Right renal cortex interstitium (tissue), 3 donors: ENCODE measurements at places on chromosomes 5 and 9.

DNA sequence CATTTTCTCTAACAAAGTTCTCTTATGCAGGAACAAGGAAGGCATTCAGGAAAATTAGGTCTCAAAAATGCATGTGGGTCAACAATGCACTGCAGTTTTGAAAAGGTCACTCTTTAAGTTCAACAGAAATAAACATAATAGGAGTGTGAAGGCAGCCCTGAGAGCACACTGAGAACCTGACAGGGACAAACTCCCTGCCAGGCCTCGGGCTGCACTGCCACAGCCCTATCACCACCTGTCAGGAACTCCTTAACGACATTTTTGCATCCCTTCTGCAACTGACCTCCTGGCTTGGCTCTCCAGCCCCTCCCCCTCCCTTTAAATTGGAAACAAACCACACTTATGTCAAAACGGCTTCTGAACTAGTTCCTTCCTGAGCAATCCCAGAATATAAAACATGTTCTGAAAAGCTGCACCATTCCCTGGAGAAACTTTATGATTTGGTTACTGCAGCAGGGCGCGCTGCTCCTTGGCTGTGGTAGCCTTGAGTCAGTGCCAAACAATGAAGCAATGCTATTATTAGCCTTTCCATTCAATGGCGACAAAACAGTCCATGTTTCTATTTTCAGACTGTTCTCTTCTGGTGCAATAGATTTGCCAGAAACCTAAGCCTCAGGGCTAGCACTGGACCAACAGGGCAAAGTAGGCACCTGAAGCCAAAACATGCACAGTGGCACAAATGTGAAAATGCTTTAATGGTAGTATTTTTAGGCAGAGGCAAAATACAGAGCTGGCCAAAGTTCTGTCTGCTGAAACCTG, 160.1 kb upstream of the ZNF608 start:
- DNase-seq: no peak

- DNase-seq: no peak
These were observed 554 bp downstream of the SDHA start for GRCh38 chr5:218457-219291.

- no peak for DNase-seq
These were observed 54.8 kb upstream of the PCSK1 start for GRCh38 chr5:96487859-96488258.

GRCh38 chr5:148965511-148966265, 97.2 kb downstream of the SH3TC2 start:
- DNase-seq: peak; percentile 25

- DNase-seq: no peak
These were observed 136.9 kb upstream of the RFX3 start for GRCh38 chr9:3662671-3663070.

- no peak for DNase-seq
These were observed 12.6 kb upstream of the PAX5 start for GRCh38 chr9:37046683-37047082.

DNA sequence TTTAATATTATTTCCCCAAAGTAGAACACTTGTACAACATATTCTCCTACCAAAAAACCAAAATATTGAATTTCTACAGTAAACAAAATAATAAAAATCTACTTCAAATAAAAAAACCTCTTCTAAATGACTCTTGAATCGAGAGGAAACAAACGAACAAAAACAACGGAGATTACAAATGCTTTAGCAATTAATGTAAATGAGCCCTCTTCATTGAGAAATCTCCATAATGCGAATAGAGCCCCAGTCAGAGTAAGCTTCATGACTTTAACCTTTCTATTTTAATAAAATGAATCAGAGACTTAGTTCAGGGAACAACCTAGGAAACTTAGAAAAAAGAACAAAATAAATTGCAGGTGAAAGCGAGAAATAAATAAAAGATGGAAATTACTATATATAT, 129.3 kb upstream of the SEMA6A start:
- no peak for DNase-seq
